Bronchus fibroblast of lung (primary cell): ENCODE measurements at places on chromosomes 4 and X. TPM values are rescaled to one million over a fixed set of nuclear protein-coding genes. Genes with fewer than 3 reads are reported as not detected.

NAP1L2 gene
- total RNA-seq, result not detected in 2 replicates

SLITRK4 gene
- total RNA-seq, result under 0.01 and 0.17 TPM in 2 replicates

INTU gene
- total RNA-seq, result 1.3 and 1.6 TPM in 2 replicates

SULT1B1 gene
- 1.0 and 3.4 TPM in 2 replicates for total RNA-seq

PPP4R3C gene
- not detected in 2 replicates for total RNA-seq

RHOXF2B gene
- total RNA-seq, result not detected in 2 replicates

CXCL1 gene
- total RNA-seq, result 6.2 and 7.3 TPM in 2 replicates

CXCL3 gene
- 2.4 and 4.6 TPM in 2 replicates for total RNA-seq

CHIC2 gene
- 26.3 and 34.1 TPM in 2 replicates for total RNA-seq

CT47B1 gene
- not detected in 2 replicates for total RNA-seq

RHOXF2 gene
- total RNA-seq, result not detected in 2 replicates

ADGRL3 gene
- 0.15 and 0.34 TPM in 2 replicates for total RNA-seq

CT45A10 gene
- total RNA-seq, result not detected in 2 replicates

CSAG2 gene
- total RNA-seq, result not detected in 2 replicates

CT45A3 gene
- total RNA-seq, result not detected in 2 replicates

ADH7 gene
- total RNA-seq, result not detected in 2 replicates

RNF150 gene
- 0.74 and 1.0 TPM in 2 replicates for total RNA-seq

P2RY10 gene
- not detected in 2 replicates for total RNA-seq

PDLIM3 gene
- total RNA-seq, result 7.9 and 20.1 TPM in 2 replicates

PCSK1N gene
- 0.17 TPM in 1 of 2 replicates, not detected in the other for total RNA-seq

FAM184B gene
- total RNA-seq, result under 0.01 TPM in 1 of 2 replicates, not detected in the other

PITX2 gene
- total RNA-seq, result 0.30 and 0.67 TPM in 2 replicates

ITM2A gene
- total RNA-seq, result under 0.01 and 0.50 TPM in 2 replicates

PFKFB1 gene
- total RNA-seq, result 0.45 TPM in 1 of 2 replicates, not detected in the other

CT83 gene
- total RNA-seq, result not detected in 2 replicates

DUSP21 gene
- total RNA-seq, result not detected in 2 replicates

SH3D19 gene
- total RNA-seq, result 17.3 and 18.9 TPM in 2 replicates

SOX3 gene
- total RNA-seq, result 0.15 and 0.67 TPM in 2 replicates

FGFBP1 gene
- total RNA-seq, result not detected in 2 replicates

REELD1 gene
- not detected in 2 replicates for total RNA-seq

SPP1 gene
- not detected in 2 replicates for total RNA-seq

FGD1 gene
- total RNA-seq, result 10.4 TPM in 2 replicates

HEPH gene
- 5.2 and 7.1 TPM in 2 replicates for total RNA-seq

GABRG1 gene
- not detected in 2 replicates for total RNA-seq

NPY2R gene
- under 0.01 TPM in 2 replicates for total RNA-seq

BTK gene
- total RNA-seq, result not detected in 2 replicates

SPINK2 gene
- total RNA-seq, result not detected in 2 replicates

MGARP gene
- 7.1 and 11.3 TPM in 2 replicates for total RNA-seq

FRMD7 gene
- not detected in 2 replicates for total RNA-seq

FRMPD4 gene
- 0.30 and 0.50 TPM in 2 replicates for total RNA-seq

FAM9C gene
- not detected in 2 replicates for total RNA-seq

XKRX gene
- total RNA-seq, result under 0.01 TPM in 2 replicates

SCML1 gene
- total RNA-seq, result 6.1 and 9.6 TPM in 2 replicates

WWC2 gene
- total RNA-seq, result 11.6 and 11.9 TPM in 2 replicates

FGF5 gene
- 4.9 and 7.4 TPM in 2 replicates for total RNA-seq

GNRHR gene
- not detected in 2 replicates for total RNA-seq

GPR34 gene
- not detected in 2 replicates for total RNA-seq

PABPC1L2B gene
- not detected in 2 replicates for total RNA-seq
